NCI-H1105 (cell line): ENCODE measurements at places on chromosomes 11 and 22.

DNA sequence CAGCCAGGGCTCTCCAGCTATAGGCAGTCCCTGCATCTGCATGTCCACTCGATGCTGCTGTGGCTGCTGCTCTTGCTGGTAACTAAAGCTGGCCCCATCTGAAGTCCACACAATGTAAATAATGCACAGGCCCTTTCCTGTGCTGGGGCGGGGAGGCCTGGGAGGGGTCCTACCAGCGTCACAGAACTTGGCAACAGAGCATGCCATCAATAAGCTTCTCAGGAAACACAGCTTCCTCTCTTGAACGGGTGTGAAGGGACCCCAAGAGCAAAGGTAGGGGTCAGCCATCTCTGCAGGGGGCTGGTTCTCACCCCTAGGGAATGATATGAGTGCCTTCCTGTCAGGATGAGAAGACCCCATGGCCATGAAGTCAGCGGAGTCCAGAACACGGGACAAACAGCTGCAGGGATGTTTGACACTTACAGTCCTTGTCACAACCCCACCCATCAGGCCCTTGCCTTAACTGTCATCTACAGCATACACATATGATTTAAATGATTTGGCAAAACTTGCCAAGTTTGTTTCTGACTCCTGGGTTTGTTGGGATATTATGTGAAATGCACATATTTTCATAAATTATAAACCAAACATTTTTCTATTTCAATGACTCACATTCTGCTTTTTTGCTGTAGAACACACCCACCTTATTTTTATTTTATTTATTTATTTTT is 39.1 kb upstream of the LYVE1 start:
- no peak for DNase-seq

DNA sequence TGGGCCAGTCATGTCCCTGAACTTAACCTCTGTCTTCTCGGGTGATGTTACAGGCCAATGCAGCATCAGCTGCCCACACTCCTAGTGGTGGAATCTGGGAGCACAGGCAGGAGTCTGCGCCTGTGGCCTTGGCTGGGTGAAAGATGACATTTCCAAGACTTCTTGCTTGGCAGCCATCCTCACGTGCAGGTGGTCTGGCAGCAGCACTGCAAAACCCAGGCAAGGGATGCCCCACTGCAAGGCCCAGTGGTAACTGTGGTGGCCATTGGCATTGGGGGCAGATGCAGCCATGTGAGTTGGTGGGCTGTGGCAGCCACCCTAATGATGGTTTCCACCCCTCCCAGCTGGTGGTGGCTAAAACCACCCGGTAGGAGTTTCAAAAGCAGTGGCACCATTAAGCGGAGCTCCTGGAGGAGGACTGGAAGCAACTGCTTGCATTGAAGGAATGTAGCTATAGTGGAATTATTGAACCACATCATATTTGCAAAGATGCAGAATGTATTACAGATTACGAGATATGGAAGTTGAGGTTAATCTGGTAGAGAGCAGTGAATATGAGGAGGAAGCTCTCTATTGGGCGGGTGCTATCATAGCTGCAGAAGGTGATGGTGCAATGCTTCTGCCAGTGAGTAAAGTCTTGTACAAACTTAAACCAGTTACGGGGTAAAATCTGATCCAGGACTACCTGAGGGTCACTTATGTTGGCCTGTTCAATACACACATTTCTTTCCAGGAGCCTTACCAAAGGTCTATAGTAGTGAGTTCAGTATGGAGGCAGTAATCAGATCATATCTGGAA is 120.7 kb upstream of the TOP3B start:
- no peak for DNase-seq

DNA sequence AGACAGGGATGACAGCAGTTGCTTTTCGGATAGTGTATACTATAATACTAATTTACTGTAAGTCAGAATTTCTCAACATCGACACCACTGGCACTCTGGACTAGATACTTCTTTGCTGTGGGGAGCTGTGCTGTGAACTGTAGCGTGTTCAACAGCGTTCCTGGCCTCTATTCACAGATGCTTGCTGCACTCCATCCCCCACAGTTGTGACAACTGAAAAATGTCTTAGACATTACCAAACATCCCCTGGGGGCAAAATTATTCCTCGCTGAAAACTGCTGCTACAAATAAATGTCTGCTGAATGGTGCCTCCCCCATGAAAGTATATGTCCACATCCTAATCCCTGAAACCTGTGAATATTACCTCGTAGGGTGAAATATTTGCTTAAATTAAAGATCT is 7.5 kb upstream of the SLC15A3 start:
- no peak for DNase-seq

DNA sequence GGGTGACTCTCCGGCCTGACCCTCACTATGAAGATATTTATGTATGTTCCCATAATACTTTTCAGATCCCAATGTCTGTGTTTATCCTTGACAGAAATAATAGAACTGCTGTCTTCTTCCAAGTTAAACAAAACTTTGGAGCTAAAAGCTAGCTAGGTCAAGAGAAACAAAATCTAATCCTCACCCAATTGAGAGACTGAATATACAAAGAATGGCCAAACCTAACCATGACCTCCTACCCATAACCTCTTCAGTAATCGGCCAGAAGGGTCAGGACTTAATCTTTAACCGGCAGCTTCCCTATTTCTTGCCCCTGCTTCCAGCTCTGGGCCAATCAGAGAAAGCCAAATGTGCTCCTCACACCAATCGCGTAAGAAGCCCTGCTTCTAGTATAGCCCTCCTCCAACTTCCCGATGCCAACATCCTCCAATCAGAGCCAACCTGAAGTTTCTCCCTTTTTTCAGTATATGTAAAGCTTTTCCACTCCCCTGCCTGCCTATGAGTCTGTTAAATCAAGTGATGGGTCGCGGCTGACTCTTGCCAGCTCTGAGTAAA is 1.7 kb upstream of the DDX6 start:
- DNase-seq: no peak

GRCh38 chr11:86735451-86736290 is 63.3 kb upstream of the ME3 start:
- DNase-seq: no peak

DNA sequence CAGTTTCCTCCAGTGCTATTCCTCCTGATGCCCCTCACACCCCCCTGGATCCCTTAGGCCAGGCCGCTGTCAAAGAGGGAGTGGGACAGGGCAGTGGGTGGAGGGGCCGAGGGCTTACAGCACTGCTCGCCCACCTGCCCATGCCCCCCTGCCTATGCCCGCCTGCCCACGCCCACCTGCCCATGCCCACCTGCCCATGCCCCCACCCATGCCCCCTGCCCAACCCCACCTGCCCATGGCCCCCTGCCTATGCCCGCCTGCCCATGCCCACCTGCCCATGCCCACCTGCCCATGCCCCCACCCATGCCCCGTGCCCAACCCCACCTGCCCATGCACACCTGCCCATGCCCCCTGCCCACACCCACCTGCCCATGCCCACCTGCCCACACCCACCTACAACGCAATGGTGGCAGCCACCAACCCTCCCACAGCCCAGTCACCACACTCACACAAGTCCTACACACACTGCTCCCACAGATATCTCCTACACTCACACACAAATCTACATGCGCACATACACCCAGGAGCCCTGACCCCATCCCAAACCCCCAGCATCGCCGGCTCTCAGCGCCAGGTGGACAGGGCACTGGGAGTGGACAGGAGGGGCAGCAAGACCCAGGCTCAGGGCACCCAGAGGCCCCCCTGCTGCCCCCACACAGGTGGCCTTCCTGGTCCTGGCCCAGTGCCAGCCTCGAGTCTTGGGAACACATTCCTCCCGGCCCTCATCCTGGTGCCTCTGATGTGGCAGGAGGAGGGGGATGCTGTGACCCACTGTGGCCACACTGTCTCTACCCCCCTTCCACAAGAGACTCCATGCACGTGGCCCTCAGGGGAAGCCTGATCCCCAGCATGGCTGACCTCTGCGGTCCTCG is 61.8 kb downstream of the CYTH4 start:
- no peak for DNase-seq

GRCh38 chr11:118109231-118109630 is 22.5 kb upstream of the SMIM35 start:
- DNase-seq: no peak

- DNase-seq: no peak
These were observed 73.4 kb upstream of the PARVG start for GRCh38 chr22:44107340-44107739.

DNA sequence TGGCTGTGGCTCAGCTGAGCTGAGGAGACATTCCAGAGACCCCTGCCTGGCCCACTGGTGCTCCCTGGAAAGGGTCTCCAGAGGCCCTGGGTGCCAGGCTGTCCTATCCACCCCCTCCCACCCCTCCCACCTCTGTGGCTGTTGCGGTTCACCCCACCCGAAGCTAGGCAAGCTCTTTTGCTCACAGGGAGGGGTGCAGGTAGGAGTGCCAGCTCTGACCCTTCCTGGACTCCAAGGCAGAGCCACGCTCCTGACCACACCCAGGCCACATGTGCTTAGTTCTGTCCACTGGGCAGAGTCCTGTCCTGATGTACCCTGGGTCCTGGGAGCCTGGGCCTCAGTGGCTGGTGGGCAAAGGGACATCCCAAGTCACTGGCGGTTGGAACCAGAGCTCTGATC is 16.4 kb downstream of the IL17REL start:
- DNase-seq: no peak

DNA sequence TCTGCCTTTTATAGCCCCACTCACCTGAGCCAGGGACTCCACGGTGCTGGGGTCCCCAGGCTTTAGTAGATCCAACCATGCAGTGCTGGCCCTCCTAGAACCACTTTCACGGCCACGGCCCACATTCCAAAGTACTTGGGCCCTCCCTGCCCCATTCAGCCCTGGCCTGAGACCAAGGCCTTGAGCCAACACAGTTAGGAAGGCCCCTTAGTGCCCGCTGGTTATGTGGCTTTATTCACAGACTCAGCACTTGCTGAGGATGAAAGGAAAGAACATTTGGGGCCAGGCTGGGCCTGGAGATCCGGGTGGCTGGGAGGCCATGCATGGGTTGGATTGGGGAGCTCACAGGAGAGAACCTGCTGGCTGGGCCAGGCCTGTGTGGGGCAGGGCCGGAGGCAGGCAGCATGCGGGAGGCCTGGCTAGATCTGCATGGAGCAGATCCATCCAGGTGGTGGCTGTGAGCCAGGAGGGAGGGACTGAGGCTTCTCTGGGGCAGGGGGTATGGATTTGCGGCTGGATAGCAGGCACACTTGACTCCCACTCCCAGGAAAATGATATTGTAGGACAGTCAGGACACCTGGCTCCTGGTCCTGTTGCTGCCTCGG is 12.6 kb downstream of the CHRM1 start:
- no peak for DNase-seq

- no peak for DNase-seq
These were observed 18.6 kb upstream of the APLP2 start for GRCh38 chr11:130051082-130051481.

DNA sequence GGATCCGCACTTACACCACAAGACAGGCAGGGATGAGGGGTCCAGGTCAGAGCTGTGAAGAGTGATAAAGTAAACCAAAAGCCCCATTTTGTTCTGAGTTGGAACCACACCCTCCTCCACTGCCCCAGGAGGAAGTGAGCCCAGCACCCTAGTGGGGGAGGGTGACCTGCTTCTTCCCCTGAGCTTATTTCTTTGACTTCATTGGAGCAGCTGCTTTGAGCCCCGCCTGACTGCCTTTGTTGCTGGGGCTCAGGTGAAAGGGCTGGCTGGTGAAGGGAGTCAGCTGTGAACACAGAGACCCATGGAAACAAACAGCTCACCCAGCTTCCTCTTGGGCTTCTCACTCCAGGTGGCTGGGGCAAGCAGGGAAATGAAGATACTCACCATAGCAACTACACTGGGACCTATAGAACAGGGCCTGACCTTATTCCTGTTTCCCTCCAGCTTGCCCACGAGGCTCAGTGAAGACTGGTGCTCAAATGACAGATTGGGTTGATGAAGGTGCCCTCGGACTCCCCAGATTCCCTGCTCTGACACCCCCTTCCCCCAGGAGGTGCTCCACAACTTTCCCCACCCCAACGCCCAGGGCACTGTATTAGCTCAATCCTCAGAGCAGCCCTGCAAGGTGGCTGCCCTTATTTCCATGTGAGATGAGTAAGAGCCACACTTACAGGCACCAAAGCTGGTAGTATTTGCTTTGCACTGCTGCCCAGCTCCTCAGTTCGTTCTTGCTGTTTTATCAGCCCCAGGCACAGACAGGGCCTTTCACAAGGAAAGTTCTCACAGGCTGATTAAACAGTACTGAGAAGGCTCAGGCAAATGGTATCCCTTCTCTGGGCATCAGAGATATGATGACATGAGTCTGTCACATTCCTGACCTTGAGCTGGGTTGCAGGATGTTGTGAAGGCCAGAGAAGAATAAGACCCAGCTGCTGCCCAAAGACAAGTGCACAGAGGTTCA is 2.4 kb downstream of the UCP2 start:
- DNase-seq: no peak

DNA sequence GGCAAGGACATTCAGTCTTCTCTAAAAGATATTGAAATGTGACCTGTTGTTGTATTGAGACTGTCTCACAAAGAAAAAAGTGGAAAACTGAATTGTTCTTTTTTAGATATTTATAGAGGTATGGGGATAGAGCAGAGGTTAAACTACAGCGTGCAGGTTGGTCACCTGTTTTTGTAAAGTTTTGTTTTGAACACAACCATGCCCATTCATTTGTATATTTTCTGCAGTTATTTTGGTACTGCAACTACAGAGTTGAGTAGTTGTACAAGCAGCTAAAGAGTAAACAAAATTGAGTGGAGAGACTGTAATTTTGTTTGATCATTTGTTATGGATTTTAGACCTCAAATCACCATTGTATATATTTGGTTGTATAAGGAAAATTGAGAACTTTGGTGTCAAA is 11.3 kb downstream of the EED start:
- DNase-seq: no peak

DNA sequence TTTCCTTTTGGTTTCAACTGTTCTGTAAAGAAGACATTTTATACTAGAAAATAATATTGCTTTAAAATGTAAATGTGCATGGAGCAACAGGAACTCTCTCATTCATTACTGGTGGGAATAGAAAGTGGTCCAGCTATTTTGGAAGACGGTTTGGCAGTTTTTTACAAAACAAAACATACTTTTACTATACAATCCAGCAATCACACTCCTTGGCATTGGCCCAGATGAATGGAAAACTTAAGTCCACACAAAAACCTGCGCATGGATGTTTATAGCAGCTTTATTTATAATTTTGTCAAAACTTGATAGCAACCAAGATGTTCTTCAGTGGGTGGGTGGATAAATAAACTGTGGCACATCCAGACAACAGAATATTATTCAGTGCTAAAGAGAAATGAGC is 49.9 kb upstream of the SEPTIN5 start:
- no peak for DNase-seq

GRCh38 chr11:76601272-76601671 is 69.3 kb downstream of the LRRC32 start:
- no peak for DNase-seq

GRCh38 chr11:115052601-115053000 is 374.3 kb downstream of the NXPE2 start:
- no peak for DNase-seq

GRCh38 chr22:17980015-17980590 is 44.3 kb downstream of the MICAL3 start:
- no peak for DNase-seq

- no peak for DNase-seq
These were observed 26.9 kb upstream of the TP53I11 start for GRCh38 chr11:44977493-44977984.

- DNase-seq: no peak
These were observed 717 bp downstream of the MRGPRE start for GRCh38 chr11:3231550-3231850.

- peak; percentile 92 for DNase-seq
These were observed at the start of gene FXYD6 for GRCh38 chr11:117876341-117877119. Gene FXYD6, minus strand, starts transcription at chr11:117876658. Its CDS starts 33,882 bp downstream, at chr11:117842776.
